ENCODE measurements at places on chromosomes 1 and 21.
A peak's percentile ranks its signal among the peaks of the same experiment; 100 is the strongest.

- no peak for DNase-seq
Observed at GRCh38 chr1:116164150-116164549, 53.0 kb downstream of the MAB21L3 start.

DNA sequence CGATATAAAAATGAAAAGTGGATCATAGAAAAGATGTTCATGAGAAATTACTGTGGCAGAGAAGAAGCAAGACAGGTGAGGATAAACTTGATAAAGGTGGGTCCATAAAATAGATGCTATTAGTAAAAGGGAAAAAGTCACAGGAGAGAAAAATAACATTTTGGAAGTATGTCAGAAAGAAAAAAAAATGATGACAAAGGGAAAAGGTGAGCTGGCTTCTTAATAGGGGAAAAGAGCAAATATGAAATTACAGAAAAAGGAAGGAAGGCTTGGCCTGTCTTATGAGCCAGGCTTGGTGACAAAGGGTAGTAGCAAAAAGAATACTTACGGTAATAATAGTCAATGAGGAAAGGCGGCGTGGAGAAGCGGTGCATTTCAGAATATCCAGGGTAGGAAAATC is 386.1 kb downstream of the RWDD3 start:
- DNase-seq = no peak

DNA sequence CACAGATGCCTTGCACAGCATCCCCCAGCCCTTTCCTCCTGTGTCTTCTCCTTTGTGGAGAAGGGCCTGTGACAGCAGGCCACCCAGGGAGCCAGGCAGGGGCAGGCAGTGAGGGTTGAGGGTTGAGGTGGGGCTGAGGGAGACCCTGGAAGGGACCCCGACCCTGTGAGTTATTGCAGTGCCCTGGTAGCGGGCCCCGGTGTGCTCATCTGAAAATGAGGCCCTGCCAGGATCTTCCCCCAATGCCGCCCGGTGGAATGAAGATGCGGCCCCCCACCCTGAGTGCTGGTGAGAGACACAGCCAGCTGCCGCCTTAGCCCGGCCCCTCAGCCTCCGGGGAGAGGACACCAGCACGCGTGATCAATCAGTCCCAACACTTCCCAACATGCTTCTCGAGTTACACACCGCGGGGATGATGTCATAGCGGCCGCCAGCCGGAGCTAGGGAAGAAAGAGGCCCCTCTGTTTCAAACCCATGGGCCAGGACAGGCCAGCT is 36.2 kb upstream of the ACTRT2 start:
- DNase-seq = no peak

GRCh38 chr1:115656461-115657077 is 14.8 kb downstream of the VANGL1 start:
- no peak for DNase-seq

DNA sequence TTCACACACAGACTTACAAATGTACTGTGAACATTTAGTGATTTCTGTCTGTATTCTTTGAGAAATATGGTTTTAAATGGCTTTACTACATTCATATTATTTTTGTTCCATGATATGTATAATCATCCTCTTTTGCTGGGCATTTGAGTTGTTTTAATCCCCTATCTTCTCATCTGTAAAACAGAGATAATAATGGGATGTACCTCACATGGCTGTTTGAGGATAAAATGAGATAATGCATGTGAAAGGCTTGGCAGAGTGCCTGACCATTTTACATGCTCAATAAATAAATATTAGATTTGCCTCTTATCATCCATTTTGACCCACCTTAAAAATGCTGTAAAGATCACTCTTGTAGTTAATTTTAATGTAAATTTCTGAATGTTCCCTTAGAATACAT is 197.2 kb downstream of the C1orf94 start:
- DNase-seq = no peak

DNA sequence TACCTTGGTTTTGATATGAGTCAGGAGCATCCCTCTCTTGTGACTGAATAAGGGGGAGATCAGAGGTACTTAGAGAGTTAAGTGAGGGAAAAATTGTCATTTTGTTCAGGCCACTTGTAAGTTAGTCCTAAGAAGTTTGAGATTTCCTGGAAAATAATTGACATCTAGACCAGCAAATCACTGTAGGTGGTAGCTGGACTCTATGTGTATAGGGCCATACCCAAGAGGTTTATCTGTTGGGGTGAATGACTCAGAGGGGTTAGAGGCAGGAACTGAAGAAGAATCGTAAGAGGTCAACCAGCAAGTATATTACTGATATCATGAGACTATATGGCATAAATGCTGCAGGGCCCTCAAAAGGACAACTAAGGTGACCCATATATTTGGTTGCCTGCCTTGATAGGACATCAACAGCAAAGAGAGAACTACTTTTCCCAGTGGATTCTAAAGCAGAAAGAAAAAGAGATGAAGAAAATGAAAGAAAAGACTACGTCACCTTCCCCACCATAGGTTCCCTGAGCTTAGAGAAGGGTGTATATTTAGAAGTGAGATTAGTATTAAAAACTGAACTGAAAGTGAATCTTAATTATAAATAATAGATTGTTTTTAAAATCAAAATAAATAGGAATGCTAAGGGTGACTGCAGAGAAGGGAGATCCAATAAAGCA is 8.0 kb upstream of the RNPC3 start:
- no peak for DNase-seq

DNA sequence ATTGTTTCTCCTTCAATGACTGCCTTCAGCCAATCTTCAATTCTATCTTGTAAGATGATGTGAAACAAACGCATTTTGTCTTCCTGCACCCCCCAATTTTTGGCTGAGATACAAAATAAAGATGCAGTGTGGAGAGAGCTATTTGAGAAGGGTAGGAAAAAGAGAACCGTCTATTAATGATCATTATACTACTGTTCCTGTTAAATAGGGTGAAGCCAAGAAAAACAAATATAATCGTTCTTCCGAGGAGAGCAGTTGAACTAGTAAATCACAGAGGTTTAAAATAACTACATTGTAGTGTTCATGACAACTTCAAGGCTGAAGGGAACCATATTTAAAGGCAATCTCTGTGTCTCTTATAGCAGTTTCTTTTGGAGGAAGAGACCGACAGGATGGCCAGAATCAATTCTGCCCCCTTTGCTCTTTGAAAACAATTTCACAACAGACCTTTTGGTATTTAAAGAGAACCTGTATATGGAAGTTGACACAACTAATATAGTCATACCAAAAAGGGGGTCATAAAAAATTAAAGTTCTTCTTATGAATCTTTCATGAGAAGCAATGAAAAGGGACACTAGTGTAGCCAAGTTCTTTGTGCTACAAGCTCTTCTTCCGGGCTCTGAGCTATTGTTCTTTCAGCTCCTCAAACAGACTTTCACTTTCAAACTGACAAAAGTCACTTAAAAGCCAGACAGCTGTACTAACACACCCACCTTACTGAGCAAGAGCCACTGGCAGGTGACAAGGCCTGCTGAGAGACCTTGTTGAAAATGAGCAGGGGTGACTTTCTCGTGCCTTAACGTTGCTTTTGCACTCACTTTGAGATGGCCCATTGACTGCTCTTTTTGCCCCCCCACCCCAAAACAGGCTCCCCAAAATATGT is 30.9 kb downstream of the PROX1 start:
- DNase-seq = no peak

GRCh38 chr1:17955302-17956285 is 152.0 kb upstream of the IGSF21 start:
- DNase-seq = no peak

DNA sequence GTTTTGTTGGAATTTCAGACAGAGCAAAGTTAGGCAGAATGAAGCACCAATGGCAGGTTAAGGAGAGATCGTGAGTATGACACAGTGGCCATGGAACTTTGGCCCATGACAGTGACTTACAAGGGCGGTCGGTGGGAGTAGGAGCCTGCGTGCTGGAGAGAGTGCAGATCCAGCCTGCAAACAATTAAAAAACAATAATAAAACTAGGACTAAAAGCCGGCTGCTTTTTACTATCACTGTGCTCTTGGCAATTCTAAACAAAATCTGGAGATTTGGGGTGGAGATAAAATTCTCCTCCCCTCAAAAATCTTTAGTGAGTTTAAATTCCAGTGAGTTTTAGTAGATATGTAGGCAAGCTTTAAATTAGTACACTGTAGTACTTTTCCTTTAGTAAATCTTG is 96.9 kb downstream of the DHRS3 start:
- DNase-seq = no peak

- peak; percentile 63 for DNase-seq
Observed at GRCh38 chr1:231411036-231411531, 11.0 kb downstream of the EGLN1 start.

GRCh38 chr1:113694910-113695309 is 64.4 kb downstream of the PHTF1 start:
- DNase-seq = no peak

GRCh38 chr1:224534731-224535130 is 81.4 kb upstream of the CNIH3 start:
- no peak for DNase-seq

GRCh38 chr1:204171751-204172178 is 5.6 kb upstream of the REN start:
- DNase-seq = peak; percentile 48

DNA sequence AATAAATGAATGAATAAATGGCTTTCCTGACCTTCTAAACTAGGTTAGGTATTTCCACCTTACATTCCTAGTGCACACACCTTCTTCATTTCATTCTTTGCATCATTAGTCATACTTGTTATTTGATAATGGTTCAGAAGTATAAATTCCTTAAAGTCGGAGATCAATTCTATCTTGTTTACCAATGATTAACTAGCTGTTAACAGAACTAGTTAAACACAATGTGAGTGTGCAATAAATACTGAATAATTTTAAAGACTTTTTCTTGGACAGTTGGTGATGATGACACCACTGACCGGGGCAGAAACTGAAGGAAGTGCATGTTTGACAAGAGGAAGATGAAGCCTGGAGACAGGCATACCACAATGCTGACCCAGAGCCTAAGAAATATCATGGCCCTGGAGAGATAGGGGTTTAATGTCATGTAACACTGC is 207.1 kb upstream of the DEPDC1 start:
- DNase-seq = no peak

- no peak for DNase-seq
Observed at GRCh38 chr1:228289996-228290881, 82.4 kb downstream of the OBSCN start.

DNA sequence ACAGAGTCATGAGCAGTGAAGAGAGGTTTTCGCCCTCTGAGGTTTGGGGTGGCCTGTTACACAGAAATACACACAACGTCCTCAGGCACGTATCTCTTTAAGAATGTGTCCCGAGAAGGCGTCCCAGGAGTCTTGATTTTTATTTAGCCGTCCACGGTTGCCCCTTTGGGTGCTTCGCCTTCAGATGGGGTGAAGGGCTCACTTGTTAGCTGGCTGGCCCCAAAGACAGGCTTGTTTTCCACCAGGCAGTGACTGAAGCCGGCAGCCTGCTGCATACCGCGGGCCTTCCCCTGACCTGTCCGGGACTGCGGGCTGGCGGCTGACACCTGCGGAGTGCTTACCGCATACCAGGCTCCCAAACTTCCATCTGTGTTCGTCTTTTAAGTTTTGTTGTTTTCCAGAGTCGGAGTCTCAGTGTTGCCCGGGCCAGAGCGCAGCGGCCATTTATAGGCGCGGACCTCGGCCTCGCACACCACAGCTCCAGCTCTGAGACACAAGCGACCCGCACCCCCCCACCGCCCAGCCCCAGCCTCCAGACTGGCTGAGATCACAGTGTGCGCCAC is 1.6 kb upstream of the ADARB1 start:
- DNase-seq = no peak

GRCh38 chr1:49213301-49213700 is 436.6 kb upstream of the BEND5 start:
- no peak for DNase-seq

GRCh38 chr21:17784604-17785402 is 34.4 kb downstream of the C21orf91 start:
- DNase-seq = peak; percentile 77

DNA sequence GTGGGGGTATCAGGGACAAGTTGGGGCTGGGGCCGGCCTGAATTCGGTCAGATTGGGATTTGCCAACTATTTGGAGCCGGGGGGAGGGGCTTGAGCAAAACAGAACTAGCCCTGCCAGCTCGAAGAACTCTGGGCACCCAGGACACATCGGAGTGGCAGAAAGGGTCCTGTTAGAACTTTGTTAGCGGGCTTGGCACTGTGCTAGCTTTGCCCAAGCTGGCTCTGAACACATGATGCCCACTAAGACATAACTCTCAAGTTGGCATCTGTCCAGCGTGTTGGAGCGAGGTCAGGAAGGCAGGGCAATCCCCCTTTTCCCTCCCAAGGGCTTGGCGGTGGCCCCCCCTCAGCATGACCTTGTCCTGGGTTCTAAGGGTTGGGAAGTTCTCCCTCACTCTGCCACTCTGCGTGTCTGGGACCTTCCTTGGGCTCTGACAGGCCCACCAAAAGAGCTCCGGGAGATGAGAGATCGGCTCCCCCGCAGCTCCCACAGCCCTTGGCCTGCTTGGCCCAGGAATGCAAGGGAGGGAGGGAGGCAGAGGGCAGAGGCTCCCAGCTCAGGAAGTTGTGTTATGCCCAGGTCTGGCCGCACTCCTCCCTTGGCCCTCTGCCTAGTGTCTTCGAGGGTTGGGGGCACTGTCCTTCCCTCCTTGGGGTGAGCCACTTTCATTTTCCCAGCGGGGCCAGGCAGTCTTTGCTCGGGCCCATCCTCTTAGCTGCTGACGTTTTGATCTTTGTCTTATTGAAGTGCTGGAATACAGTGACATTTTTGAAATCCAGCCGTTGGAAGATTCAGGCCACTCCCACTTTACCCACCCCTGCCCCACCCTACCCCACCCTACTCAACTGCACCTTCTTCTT is 1.2 kb downstream of the LMNA start:
- peak; percentile 58 for DNase-seq

DNA sequence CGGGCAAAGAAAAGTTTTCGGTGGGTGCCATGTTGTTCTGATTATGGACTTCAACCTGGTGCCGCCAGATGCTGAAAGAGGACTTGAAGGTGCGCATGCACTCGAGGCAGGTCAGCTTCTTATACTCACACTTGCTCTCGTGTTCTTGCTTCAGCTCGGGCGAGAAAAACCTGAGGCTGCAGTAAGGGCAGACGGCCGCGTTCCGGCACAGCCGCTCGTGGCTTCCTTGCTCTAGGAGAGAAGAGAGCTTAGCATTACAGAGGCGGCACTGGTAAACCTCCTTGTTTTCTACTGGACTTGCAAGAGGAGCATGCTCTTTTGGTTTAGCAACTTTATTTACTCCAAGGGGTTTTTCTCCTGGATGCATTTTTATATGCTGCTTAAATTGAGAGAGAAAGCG is 18.5 kb downstream of the ZBTB21 start:
- no peak for DNase-seq

Data from suppressor macrophage treated with lipopolysaccharide for 4 hours (primary cell).